SK-MEL-5 (cell line): ENCODE measurements at places on chromosomes 12 and 14.
A peak's percentile ranks its signal among the peaks of the same experiment; 100 is the strongest.

DNA sequence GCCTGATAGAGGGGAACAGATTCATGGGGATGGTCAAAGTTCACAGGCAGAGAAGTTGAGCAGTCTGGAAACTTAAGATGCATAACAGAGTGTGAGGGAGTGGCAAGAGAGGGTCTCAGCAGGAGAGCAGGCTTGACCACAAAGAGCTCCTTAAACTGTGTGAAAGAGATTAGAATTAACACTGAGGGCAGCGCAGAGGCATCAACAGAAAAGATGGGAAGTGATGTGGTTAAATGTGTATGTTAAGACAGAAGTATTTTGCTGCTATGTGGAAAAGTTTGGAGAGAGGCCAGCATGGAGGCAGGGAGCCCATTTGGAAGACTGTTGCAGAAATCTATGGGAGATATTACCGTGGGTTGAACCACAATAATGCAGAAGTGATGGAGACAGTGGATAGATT lies 122.7 kb upstream of the LMNTD1 start:
- no peak for DNase-seq

DNA sequence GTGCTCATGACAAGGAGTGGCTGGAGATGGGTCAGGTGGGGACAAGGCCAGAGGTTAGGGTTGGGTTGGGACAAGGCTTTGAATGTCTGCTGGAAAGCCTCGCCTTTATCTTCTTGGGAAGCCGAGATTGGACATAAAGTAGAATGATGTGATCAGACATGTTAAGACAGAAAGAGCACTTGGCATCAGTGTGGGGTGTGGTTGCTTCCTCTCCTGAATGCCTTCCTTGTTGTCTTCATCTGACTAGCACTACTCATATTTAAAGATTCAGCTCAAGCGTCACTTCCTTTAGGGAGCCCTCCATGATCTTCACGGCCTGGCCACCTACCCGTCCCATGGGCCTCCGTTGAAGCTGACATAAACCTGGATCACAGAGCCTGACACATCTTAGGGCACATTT lies 14.8 kb upstream of the C12orf75 start:
- no peak for DNase-seq

- no peak for DNase-seq
Measured at GRCh38 chr12:131053567-131053966, 99.9 kb downstream of the ADGRD1 start.

DNA sequence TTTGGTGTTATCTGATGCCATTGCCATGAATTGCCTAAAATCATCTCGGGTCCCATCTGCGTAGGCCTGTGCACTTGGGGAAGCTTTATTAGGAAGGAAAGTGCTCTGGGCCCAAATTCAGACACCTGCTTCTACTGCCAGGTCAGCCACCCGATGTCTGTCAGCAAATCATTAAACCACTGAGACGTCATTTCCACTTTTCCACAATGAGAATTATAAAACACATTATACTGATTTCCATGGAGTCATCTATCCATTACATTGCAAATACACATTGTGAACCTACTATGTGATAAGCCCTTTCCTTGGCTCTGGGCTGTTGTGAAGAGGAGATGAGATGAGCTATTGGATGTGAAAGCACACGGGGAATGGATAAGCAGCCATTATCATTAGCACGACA lies 1022.9 kb downstream of the BCL11B start:
- no peak for DNase-seq

DNA sequence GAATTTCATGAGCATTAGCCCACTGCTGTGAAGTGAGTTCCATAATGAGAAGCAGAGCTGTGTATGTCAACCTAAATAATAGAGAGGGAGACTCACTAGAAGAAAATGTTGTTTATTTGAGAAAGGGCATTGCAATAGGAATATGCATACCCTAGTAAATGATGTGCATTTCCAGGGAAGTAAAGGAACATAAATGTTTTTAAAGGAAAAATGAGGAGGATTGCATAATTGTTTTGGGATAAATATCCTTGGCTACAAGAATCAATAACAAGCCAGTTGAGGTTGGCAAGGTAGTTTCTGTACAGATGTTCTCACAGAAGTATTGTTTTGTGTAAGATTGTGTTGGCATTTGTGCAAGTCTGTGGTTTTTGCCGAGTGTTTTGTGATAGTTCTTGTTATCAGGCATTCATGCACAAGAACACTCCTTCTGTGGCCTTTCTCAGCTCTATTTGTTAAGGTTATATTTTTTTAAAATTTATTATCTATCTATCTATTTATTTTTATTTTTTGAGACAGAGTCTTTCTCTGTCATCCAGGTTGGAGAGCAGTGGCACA lies 47.1 kb downstream of the EMP1 start:
- DNase-seq, result no peak

DNA sequence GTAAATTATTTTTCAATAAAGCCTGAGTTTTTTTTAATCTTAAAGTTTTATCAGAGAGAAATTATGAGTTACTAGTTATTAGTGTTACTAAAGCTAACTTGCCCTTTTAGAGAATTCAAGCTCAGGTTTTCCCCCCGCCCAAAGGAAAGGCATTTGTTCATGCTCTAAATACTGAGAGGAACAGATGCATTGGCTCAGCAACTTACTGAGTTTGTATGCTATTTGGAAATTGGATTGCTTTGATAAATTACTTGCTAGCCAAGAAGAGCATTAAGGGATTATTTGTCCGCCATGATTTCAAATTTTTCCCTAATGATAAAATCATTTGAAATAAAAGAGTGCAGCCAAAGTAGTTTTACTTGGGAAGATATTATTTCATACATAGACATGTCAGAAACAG lies 149.4 kb downstream of the METTL25 start:
- no peak for DNase-seq

GRCh38 chr12:8622646-8623045 lies 10.0 kb upstream of the AICDA start:
- peak; percentile 77 for DNase-seq

DNA sequence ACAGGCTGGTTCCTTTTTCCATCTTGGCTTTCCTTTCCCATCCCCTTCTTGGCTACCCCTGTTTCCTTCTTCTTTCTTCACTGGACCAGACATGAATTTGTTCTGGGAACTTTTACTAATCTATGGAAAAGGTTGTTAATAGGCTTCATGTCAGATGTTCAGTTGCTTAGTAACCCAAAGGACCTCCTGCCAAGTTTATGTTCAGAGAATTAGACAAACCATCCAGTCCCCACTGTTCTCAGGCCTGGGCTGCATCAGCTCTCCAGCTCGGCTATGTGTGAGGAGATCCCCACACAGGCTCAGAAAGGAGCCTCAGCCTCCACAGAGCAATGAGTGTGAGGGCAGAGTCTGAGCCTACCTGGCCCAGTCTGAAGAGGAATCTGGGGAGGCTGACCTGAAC lies 78.0 kb downstream of the AKAP6 start:
- no peak for DNase-seq

GRCh38 chr14:72598306-72598705 lies 295.6 kb downstream of the DPF3 start:
- no peak for DNase-seq

- no peak for DNase-seq
Measured at GRCh38 chr12:66152732-66153131, 17.1 kb downstream of the TMBIM4 start.

GRCh38 chr14:30874120-30874998 lies at the start of gene COCH:
COCH (plus strand) TSS chr14:30874559; CDS start chr14:30874939, 380 bp downstream.
- DNase-seq, result no peak

DNA sequence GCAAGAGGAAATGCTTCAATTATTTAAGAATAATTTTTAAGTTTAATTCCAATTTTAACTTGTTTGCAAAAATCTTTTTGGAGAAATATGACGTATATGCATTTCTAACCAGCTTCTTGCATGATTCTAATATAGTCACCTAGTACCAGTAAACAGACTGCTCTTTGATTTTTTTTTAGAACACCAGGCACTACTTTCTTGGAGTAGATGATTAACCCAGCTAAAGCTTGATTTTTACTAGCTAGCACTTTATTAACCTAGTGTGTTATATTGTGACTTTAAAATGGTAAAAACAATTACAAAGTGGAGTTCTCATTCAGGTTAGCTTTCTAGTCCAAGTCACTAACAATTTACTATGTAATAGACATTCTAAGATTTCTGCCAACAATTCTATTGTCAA lies 32.6 kb upstream of the FGD4 start:
- DNase-seq, result no peak

- peak; percentile 6 for DNase-seq
Measured at GRCh38 chr12:107163413-107163812, 70.1 kb upstream of the CRY1 start.

GRCh38 chr12:114679452-114679875 lies 4.5 kb downstream of the TBX3 start:
- no peak for DNase-seq

DNA sequence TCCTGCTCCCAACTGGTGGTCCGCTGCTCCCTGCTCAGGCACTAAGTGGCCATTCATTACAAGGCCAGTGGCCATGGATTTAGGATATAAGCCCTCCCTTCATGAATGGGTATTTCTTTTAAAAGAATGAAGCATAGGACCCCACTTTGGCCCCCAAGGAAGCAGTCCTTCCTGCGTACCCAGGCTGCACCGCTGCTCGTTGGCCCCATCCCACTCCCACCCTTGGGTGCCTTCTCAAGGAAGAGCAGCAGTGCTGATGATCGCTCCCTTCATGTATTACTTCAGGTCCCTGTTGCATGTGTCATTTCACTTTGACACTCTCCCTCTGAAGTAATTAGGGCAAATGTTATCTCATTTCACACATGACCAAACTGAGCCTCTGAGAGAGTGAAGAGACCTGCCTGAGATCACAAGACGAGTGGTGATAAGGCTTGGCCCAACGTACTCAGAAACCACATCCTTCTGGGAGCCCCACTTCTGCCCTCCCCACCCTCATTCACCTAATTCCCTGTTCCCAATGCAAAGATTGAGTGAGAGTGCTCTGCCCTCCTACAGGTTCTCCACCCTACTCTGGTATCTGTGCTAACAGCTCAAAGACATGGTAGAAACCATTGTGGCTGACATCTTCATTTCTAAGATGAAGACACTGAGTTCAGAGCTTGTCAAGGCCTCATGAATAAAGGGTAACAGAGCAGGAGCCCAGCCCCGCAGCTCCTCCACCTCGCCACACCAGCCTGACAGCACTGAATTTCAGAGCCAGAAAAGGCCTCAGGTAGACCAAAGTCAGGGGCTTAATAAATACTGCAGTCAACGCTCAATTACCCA lies 10.3 kb upstream of the KRT2 start:
- DNase-seq, result no peak

GRCh38 chr14:24839617-24840203 lies 205.7 kb upstream of the GZMB start:
- no peak for DNase-seq

GRCh38 chr12:129101404-129101803 lies 248.1 kb downstream of the GLT1D1 start:
- no peak for DNase-seq

DNA sequence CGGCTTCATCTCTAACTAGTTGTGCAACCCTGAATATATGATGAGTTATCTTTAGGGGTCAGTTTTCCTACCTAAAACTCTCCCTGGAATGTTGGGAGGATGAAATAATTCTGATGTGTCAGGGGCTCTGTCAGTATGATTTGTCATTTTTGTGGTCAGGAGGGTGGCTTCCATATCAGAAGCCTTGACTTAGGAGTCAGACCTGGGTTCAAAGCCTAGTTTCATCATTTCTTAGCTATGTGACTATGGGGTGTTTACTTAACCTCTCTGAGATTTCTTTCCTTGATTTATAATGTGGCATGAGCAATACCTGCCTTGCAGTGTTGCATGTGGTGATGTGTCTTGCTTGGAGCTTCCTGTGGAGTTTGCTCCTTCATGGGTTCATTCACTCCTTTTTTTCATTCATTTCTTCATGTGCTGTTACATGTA lies 146.8 kb downstream of the CHST11 start:
- DNase-seq, result no peak

GRCh38 chr12:132558861-132559623 lies 51.3 kb downstream of the LRCOL1 start:
- DNase-seq, result no peak

- peak; percentile 38 for DNase-seq
Measured at GRCh38 chr12:402029-402389, 565 bp downstream of the CCDC77 start.
